HEK293T (cell line): ENCODE measurements at places on chromosomes 3 and 15.
A peak's percentile ranks its signal among the peaks of the same experiment; 100 is the strongest.

DNA sequence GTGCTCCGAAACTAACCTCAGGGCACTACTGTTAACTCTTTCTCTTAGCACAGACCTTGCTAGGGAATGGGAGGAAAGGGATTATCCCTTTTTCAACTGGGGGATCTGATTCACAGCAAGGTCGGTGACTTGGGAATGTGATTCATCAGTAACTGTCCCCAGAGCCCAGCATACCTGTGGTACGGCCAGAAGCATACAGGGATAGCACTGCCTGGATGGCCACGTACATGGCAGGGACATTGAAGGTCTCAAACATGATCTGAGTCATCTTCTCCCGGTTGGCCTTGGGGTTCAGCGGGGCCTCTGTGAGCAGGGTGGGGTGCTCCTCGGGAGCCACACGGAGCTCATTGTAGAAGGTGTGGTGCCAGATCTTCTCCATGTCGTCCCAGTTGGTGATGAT is 2.3 kb downstream of the ACTC1 start:
- no peak for DNase-seq

DNA sequence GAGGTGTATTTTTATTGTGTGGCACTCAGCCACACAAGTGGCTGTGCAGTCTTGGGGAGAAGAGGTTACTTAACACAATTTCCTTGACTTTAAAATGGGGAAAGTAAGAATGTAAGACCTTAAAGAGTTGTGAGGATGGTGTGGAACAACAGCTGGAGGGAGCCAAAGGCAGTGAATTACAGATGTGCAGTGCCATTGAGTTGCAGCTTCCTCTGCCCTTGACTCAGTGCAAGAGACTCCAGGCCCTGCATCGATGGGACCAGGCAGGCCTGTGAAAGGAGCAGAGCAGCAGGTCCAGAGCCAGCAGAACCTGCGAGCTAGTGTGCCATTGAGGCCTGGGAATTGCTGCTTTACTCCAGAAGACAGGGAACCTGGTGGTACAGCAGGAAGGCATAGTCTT is 27.2 kb downstream of the EEFSEC start:
- DNase-seq: no peak

GRCh38 chr3:27031476-27031875 is 337.7 kb downstream of the NEK10 start:
- DNase-seq: no peak

- no peak for DNase-seq
These were observed 361.3 kb upstream of the THBS1 start for GRCh38 chr15:39219608-39220007.

- no peak for DNase-seq
These were observed 170.9 kb downstream of the PLCL2 start for GRCh38 chr3:17055374-17056276.

DNA sequence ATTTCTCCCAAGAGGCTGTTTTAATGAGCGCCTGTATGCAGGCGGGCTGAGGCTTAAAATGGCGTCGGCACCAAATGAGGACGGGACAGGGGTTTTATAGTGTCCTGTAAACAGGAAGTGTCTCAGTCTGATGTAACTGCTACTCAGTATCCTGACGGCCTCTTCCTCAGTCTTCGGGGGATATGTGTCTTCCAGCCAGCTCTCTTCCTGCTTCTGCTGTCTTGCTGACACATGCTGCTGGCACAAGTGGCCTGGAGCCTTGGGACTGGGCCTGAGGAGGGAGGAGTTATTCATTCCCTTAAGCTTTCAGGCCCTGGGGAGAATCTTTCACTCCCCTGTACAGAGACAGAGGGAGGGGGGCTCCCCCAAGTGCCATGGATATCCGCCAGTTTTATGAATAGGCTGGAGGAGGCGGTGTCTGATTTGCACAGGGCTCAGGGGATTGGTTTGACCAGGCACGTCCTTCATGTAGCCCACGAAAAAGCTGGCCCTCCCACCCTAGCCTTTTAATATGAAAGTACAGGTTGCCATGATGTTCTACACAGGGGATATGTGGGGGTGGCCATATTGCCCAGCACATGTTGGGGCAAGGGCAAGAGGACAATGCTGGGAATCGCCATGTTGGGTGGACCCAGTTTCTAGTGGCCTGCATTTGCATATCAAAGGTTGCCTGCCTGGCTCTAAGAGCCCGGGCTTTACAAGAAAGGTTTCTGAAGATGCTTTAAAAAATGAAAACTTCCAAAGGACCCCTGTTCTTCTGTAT is 19.9 kb downstream of the NDUFB4 start:
- DNase-seq: no peak

DNA sequence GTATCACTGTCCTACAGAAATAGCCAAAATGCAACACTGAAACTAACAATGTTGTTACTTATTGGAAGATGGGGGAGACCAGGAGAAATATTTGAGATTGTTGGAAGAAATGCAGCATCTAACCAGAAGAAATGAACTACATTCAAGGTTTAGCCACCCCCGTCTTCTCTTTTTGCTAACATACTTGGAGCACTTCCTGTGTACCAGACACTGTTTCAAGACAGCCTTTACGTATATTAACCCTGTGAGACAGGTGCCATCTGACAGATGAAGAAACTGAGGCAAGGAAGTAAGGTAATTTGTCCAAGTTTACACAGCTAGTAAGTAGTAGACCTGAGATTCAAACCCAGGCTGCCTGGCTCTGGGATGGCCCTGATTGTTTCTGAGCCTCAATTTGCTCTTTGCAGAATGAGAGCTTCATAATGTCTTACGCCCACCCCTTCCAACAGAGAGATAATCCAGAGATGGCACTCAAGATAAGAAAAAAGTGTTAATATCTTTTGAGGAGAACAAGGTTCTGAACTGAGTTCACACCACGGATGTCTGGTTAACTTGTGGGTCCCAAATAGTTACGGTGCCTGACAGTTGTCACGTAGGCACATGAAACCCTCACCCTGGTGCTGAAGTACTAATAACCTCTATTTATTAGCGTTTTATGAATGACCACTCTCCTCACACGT is 26.1 kb downstream of the RASGRP1 start:
- DNase-seq: no peak

DNA sequence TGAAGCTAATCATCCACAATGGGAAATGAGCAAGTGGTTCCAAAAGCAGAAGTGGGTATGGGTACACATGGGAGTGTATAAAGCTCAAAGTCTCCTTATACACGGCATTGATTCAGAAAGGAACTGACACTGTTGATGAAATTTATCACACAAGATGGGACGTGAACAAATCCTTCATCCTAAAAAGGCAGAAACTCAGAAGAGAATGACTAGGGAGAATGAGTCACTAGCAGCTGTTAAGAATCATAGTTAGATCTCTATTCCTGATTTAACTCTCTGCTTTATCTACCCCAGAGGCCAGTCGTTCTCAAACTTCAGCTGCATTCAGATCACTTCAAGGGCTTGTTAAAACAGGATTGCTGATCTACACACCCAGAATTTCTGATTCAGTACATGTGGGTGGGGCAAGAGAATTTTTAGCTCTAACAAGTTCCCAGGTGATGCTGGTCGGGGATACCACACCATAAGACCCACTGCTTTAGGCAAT is 97.7 kb upstream of the PHLDB2 start:
- DNase-seq: no peak

DNA sequence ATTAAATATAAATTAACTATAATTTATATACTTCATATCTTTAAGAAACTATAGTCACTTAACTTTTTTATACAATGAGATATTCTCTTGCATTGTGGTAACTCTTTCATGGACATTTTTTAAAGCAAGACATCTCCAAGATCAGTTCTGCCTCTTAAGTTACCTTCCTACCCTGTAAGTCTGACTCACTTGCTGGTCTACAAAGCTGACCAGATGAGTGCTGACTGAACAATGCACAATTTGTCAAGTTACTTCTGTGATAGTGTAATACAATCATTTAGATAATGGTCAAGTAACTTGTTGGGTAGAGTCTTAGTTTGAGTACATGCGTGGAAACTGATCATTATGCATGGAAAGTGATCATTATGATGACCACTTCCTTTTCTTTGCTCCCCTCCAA is 145.9 kb downstream of the MEIS2 start:
- no peak for DNase-seq

- no peak for DNase-seq
These were observed 314.5 kb downstream of the TIGIT start for GRCh38 chr3:114608293-114608692.

DNA sequence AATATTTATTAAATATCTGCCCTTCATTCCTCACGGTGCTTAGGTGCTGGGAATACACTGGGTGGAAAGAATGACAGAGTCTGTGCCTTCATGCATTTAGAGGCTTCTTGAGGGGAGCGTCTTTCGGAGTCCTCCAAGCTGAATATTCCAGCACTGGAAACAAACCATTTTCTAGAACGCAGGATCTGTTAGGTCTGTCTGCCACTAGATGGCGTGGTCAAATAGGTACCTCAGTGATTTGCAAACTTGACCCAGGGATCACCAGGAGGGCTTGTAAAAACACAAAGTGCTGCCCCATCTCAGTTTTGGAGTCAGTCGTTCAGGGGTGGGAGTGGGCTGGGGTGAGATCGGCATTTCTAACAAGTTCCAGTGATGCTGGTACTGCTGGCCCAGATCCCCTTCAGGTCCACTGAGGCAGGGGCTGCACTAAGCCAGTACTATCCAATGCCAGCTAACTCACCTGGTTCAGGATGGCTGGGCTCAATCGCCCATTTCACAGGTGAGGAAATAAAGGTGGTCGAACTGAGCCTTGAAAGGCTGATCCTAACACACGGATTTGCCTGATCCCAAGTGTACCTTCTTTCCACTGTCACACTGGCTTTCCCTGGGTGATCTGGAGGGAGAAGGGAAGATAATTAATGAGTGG is 14.8 kb downstream of the ARNT2 start:
- peak; percentile 61 for DNase-seq

- DNase-seq: no peak
These were observed 5.4 kb downstream of the VWA5B2 start for GRCh38 chr3:184234671-184235380.
